ENCODE measurements at places on chromosomes 6 and 20. TPM values are rescaled to one million over a fixed set of nuclear protein-coding genes. Genes with fewer than 3 reads are reported as not detected.

The NR2E1 gene
- 0.18 TPM for total RNA-seq

DNA sequence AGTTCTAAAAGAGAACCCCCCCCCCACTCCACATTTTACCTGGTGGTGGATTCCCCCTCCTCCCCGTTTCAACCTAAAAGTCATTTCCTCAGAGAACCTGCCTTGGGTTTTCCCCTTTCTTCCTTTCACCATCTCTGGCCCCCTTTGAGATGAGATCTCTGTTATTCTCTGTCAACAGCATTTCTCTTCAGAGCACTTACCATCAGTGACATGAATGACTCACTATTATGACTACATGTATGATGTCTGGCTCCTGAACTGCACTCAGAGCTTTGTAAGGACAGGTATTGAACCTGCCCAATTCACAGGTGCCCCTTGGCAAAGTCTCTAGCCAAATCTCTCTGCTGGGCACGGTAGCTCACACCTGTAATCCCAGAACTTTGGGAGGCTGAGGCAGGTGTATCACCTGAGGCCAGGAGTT is 61.4 kb upstream of the JARID2 start:
- no peak for DNase-seq

- no peak for DNase-seq
Observed at GRCh38 chr20:1657556-1658334, at the start of gene SIRPG. TSS of gene SIRPG (minus strand) at chr20:1657779. CDS start at chr20:1657714, 65 bp downstream.

DNA sequence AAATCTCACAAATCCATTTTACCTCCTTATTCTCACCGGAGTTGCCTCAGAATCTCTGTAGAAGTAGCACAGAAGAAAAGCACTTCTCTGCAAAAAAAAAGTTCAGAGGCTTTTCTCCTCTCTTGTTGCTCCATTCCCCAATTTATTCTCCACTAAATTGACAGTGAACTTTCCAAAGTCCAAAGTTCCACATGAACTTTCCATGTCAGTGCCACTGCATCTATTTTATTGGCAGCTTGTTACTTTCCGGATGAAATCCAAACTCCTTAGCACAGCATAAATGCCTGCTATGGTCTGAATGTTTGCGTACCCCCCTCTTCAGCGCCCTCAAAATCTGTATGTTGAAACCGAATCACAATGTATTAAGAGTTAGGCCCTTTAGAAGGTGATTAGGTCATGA is 77.0 kb upstream of the MAP7 start:
- no peak for DNase-seq

DNA sequence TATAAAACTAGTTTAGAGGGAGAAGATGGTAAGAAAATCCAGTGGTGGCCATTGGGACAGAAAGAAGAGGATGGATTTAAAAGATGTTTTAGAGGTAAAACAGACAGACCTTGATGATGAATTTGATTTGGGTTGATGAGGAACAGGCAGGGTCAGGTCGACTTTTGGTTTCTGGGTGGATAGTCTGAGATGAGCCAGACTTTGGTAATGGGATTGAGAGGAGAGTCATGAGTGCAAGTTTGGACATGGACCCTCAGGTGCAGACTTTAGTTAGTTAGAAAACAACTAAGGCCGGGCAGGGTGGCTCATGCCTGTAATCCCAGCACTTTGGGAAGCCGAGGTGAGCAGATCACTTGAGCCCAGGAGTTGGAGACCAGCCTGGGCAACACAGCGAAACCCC is 257.9 kb downstream of the MAFB start:
- DNase-seq = no peak

DNA sequence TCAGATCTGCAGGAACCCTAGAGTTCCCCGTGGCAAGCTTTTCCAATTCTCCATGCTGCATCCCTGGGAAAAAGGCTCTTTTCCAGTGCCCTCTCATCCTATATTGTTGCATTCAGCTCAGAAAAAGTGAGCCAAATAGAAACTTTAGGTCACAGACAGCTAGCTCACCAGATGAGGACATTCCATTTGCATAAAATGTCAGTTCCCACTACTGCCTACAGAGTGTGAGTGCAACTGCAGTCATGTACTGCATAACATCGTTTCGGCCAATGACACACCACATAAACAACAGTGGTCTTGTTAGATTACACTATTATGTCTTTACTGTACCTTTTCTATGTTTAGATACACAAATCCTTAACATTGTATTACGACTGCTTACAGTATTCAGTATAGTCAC is 8.6 kb downstream of the HS3ST5 start:
- no peak for DNase-seq

DNA sequence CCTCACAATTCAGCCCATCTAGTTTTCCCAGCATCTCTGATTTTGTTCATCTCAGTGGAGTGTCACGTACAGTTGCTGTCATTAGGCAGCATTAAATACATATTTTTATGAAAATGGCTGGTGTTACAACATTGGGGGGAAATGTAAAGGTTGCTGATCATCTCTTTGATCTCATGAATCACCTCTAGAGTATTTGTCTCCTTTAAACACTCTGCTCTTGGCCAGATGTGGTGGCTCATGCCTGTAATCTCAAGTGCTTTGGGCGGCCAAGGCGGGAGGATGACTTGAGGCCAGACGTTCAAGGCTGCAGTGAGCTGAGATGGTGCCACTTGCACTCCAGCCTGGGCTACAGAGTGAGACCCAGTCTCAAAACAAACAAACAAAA is 128.1 kb downstream of the IPCEF1 start:
- DNase-seq = no peak

- no peak for DNase-seq
Observed at GRCh38 chr6:169833258-169833794, 81.9 kb downstream of the ERMARD start.
